ENCODE measurements at places on chromosomes 2 and 18.
A peak's percentile ranks its signal among the peaks of the same experiment; 100 is the strongest.

- DNase-seq: no peak
Observed at GRCh38 chr2:48189552-48190228, 283.4 kb upstream of the FBXO11 start.

DNA sequence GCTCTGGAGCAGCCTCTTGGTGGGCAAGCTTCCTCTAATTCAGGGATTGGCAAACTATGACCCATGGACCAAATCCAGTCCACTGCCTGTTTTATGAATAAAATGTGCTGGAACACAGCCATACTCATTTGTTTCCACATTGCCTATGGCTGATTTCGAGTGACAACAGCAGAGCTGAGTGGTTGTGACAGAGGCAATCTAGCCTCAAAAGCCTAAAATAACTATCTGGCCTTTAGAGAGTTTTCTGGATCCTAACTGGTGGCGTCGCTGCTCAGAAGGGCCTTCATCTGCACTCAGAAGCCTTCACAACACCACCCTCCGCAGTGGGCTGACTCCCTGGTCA, 147.1 kb downstream of the CCBE1 start:
- no peak for DNase-seq

GRCh38 chr2:201909348-201909747, 103.0 kb downstream of the CDK15 start:
- DNase-seq: peak; percentile 93

DNA sequence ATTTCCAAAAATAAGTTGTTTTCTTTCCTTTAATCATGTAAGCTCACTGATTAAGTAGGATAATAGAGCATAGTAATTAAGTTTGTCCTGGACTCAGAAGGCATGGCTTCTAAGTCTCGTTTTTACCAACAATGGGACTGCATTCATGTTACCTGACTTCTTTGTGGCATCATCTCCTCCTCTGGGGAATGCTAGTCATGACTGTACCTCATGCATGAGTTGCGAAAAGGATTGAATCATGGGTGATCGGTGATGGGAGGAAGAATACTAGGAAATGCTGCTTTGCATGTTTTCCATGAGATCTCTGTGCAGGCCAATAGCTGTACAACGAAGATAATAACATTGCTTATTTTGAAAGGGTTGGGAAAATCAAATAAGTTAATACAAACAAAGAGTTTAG, 981.6 kb downstream of the CNTNAP5 start:
- DNase-seq: no peak

GRCh38 chr2:31578316-31578715, 2.4 kb downstream of the SRD5A2 start:
- no peak for DNase-seq

DNA sequence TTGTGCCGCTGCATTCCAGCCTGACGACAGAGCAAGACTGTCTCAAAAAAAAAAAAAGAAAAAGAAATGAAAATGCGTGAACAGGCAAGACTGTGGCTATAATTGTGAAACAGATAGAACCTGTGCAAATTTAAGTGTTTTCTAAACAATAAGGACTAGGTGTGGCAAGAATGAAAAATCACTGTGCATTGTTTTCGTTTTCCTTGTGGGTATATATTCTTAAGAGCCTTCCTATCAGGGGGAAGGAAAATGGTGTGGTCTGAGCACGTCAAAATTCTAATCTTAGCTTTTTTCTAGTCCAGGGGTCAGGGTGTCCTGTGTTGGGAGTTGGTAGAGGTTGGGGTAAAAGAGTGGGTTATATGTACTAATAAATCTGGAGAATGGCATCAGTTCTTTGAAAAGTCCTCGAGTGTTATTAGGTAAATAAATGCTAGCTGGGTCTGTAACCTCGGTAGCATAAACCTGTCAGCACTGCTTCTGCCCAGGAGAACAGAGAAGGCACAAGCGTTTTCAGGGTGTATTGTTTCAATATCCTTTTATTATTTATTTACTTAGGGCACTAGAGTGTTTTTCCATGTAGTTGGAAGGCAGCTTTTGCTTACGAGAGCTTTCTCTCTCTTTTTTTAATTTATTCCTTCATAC, 11.6 kb downstream of the ATP6V1C2 start:
- no peak for DNase-seq

DNA sequence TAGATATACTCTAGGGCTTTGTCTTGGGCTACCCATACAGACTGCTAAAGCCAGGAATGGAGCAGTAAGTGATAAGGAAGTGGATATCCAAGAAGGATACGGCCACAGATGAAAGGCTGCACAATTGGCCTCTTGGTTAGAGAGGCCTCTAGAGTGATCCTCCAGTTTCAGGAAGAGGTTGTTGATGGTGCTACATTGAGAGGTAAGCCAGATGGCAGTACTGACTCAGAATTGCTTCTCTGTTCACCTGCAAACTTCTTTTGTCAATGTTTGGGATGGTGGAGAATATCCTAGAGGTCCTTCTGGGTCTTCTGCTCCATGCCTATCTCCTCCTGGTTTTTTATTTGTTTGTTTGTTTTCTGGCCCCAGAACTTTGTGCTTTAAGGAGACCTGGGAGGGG, 226.8 kb upstream of the LRRTM1 start:
- DNase-seq: no peak
